Karpas-422 (cell line): ENCODE measurements at places on chromosomes 3 and 15. TPM values are rescaled to one million over a fixed set of nuclear protein-coding genes. Genes with fewer than 3 reads are reported as not detected.

The ANKRD63 gene
- not detected in 2 replicates for total RNA-seq

The ARGFX gene
- not detected in 2 replicates for total RNA-seq

The ADAMTSL3 gene
- not detected in 2 replicates for total RNA-seq

The GRAMD2A gene
- not detected in 2 replicates for total RNA-seq

The PLA2G4E gene
- not detected in 2 replicates for total RNA-seq

The HGD gene
- total RNA-seq = not detected in 2 replicates

The NOX5 gene
- total RNA-seq = not detected in 2 replicates

The TMCO5A gene
- total RNA-seq = not detected in 2 replicates

The CP gene
- total RNA-seq = not detected in 2 replicates

DNA sequence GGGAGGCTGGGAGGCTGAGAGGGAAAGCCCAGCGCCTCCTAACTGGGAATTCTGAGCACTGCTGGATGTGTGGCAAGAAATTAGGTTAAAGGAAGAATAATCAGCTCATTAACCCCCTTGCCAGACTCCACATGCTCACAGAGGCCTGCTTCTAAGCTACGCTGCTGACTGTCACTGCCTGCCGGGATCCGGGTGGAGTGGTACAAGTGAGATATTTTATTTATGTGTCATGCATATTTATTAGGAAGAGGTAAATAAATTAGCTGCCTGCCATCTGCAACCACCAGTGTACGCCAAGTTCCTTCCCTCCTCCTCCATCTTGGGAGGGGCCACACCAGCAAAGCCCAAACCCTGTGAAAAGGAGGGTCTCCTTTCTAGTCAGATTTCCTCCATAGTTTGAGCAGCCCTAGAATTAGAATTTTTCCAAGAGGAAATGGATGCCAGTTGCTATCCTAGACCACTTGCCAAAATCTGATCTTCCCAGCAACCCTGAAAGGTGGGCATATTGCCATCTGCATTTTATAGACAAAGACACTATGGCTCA lies 43.5 kb upstream of the GRIP2 start:
- no peaks in the 10 kb centered on the region for H3K27me3 ChIP-seq
- no peaks in the 10 kb centered on the region for H3K36me3 ChIP-seq
- DNase-seq = no peak
- no peaks in the 10 kb centered on the region for H3K4me1 ChIP-seq
- H3K4me3 ChIP-seq = no peak overlapping the region
- no peak overlapping the region for H3K27ac ChIP-seq

- H3K36me3 ChIP-seq = peaks cover 13% of the 10 kb centered on the region
- no peak for DNase-seq
- H3K27ac ChIP-seq = peak overlapping the region; percentile 69
- H3K4me1 ChIP-seq = peaks cover 45% of the 10 kb centered on the region
These were observed 517 bp downstream of the TMA7 start for GRCh38 chr3:48440590-48440958.

DNA sequence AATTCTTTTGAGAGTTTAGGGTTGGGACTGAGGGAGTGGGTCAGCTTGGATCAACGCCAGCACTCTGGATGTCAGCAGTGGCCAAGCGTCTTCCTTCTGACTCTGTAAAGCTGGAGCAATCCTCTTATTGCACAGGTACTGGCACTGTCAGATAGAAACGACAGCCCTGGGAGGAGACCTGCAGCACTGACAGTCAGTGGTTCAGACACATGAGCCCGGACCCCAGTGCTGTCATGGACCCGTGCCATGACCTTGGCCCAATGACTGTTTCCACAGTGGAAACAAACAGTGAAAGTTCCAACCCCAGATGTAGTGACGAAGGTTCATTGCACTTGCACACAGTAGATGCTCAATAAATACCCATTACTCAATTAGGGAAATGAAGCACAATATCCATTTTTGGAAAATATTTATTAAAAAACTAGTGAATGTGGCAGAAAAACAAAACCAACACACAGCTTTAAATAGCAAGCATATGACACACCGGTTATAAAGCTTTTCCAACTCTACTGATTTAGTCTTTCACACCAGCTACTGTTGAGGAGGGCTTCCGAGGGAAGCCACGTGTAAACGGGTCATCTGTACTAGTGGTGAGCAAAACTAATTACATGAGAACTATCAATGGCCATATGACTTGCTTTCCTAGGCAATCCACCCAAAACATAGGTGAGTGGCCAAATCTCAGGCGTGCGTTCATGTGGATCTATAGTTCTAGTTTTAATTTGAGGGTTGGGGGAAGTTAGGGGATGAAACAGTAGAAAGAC lies 22.1 kb downstream of the SIAH2 start:
- peak overlapping the region; percentile 89 for H3K27ac ChIP-seq
- DNase-seq = no peak
- H3K4me3 ChIP-seq = peak overlapping the region; percentile 6; the same call in 1 of the 2 replicates
- peaks cover 22% of the 10 kb centered on the region; the same call in 1 of the 2 replicates for H3K36me3 ChIP-seq
- H3K4me1 ChIP-seq = peaks cover 100% of the 10 kb centered on the region

DNA sequence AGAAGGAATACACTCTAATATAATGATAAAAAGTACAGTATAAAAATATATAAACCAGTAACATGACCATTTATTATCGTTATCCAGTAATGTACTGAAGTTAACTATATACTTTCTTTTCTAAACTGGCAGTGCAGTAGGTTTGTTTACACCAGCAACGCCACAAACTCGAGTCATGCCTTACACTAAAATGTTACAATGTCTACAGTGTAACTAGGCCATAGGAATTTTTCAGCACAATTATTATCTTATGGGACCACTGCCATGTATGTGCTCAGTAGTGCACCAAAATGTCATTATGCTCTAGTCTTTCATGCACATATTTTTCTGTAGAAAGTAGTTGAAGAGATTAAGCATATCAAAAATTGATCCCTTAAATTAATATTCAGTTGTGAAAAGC lies 609.8 kb upstream of the BCHE start:
- H3K27ac ChIP-seq = no peak overlapping the region
- no peak for DNase-seq

GRCh38 chr15:69232765-69233164 lies 65.9 kb upstream of the PAQR5 start:
- no peak overlapping the region for H3K4me3 ChIP-seq
- H3K4me1 ChIP-seq = no peaks in the 10 kb centered on the region
- H3K36me3 ChIP-seq = no peaks in the 10 kb centered on the region
- H3K27ac ChIP-seq = no peak overlapping the region

DNA sequence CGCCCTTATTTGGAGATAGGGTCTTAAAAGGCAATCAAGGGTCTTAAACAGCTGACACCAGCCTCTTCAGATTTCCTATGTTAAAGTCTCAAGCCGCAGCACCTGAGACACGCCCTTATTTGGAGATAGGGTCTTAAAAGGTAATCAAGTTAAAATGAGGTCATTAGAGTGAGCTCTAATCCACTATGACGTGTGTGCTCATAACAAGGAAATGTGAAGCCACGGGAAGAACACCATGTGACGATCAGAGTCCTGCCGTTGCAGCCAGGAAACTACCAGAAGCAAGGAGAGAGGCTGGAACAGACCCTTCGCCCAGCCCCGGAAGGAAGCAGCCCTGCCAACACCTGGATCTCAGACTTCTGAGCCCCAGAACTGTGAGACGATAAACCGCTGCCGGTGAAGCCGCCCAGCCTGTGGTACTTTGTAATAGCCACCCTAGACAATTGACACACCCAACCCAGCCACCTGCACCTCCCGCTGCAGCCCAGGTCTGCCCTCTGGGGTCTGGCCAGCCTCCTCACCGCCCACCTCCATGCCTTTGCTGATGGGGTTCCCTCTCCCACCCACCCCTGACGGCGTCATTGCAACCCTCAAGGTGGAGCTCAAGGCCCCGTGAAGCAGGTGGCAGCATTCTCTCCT lies 137.9 kb downstream of the MEGF11 start:
- H3K27me3 ChIP-seq = no peaks in the 10 kb centered on the region
- no peaks in the 10 kb centered on the region for H3K4me1 ChIP-seq
- no peak for DNase-seq
- no peaks in the 10 kb centered on the region for H3K36me3 ChIP-seq
- H3K27ac ChIP-seq = no peak overlapping the region
- H3K4me3 ChIP-seq = no peak overlapping the region

- no peaks in the 10 kb centered on the region for H3K4me1 ChIP-seq
- no peak overlapping the region for H3K27ac ChIP-seq
- H3K27me3 ChIP-seq = no peaks in the 10 kb centered on the region
- no peak for DNase-seq
These were observed 41.3 kb upstream of the ROBO1 start for GRCh38 chr3:79809106-79809505.

DNA sequence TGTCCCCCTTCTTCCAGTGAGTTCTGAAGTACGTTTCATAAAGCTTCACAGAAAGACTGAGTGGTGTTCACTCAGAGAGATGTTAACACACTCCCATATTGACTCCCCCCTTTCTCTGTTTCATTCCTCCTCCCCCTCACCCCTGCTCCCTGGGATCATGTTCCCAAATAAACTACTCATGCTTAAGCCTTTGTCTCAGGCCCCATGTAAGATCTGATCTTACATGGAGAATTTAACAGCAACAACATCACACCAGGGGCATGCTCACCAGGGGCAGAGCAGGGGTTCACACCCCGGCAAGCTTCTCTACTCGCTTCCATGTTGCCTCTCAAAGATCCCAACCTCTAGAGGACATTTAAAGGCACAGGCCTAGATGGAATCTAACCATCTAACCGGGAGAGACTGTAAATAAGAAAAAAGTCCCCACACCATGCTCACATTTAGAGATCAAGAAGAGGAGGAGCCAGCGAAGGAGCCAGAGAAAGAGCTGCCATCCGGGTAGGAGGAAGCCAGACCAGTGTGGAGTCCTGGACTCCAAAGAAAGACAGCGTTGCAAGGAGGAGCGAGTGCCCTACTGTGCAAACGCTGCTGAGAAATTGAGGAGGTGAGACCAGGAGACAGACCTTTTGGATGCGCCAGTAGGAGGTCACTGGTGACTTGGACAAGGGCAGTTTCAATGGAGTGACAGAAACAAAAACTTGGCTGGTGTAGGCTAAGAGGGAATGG lies 21.4 kb upstream of the SRP14 start:
- DNase-seq = no peak
- no peak overlapping the region for H3K4me3 ChIP-seq
- no peaks in the 10 kb centered on the region for H3K36me3 ChIP-seq
- H3K27ac ChIP-seq = no peak overlapping the region
- no peaks in the 10 kb centered on the region for H3K27me3 ChIP-seq

DNA sequence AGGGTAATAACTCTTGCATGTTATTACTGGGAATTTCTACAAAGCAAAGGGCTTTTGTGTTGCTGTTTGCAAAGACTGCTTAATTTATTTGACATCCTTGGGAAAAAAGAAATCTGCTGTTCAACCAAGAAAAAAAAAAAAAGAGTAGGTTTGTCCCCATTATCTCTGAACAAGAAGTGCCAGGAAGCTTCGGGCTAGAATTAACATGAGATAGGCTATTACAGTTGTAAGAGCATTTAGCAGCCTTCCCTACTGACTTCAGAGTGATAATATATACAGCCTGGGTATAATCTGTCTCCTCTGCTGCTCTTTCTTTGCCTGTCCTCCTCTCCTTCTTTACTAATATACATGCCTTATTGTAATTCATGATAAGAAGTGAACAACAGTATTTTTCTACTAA lies 23.3 kb upstream of the CHMP2B start:
- no peak overlapping the region for H3K4me3 ChIP-seq
- H3K27ac ChIP-seq = no peak overlapping the region
- H3K27me3 ChIP-seq = no peaks in the 10 kb centered on the region
- no peaks in the 10 kb centered on the region for H3K36me3 ChIP-seq
- no peak for DNase-seq
- no peaks in the 10 kb centered on the region for H3K4me1 ChIP-seq

- no peak overlapping the region for H3K4me3 ChIP-seq
- H3K4me1 ChIP-seq = 0 out of 2 replicates have a peak, but pooled peaks cover 3% of the 10 kb centered on the region
- no peak overlapping the region for H3K27ac ChIP-seq
These were observed 28.0 kb upstream of the LACTB start for GRCh38 chr15:63093486-63094205.

GRCh38 chr3:29493109-29493508 lies 212.2 kb downstream of the RBMS3 start:
- no peak for DNase-seq
- no peaks in the 10 kb centered on the region for H3K27me3 ChIP-seq
- H3K27ac ChIP-seq = no peak overlapping the region
- no peak overlapping the region for H3K4me3 ChIP-seq

GRCh38 chr3:131067983-131068382 lies 41.3 kb downstream of the NEK11 start:
- H3K27me3 ChIP-seq = no peaks in the 10 kb centered on the region
- no peak overlapping the region for H3K27ac ChIP-seq
- H3K4me1 ChIP-seq = no peaks in the 10 kb centered on the region
- no peak overlapping the region for H3K4me3 ChIP-seq
- peak; percentile 27 for DNase-seq

DNA sequence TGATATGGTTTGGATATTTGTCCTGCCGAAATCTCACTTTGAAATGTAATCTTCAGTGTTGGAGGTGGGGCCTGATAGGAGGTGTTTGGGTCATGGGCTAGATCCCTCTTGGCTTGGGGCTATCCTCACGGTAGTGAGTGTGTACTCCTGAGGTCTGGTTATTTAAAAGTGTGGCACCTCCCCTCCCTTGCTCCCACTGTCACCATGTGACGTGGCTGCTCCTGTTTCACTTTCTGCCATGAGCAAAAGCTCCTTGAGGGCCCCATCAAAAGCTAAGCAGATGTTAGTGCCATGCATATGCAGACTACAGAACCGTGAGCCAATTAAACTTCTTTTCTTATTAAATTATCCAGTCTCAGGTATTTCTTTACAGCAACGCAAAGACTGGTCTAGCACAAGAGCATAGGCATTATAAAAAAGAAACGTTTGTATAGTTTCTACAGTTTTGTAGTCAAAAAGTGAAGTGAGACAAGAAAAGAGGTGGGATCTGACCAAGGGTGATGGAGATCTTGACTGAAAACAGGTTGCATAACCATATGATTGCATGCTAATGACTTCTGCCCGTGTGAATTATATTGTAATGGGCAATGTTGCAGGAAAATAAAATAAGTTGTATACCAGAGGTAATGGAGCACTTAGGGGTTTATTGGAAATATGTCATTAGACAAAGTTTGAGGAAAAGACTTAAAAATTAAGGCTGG lies 28.5 kb upstream of the CLASP2 start:
- H3K4me1 ChIP-seq = peaks cover 18% of the 10 kb centered on the region
- H3K27ac ChIP-seq = no peak overlapping the region
- no peak overlapping the region for H3K4me3 ChIP-seq
- no peaks in the 10 kb centered on the region for H3K27me3 ChIP-seq
- H3K36me3 ChIP-seq = no peaks in the 10 kb centered on the region
- DNase-seq = no peak

GRCh38 chr3:129263161-129263910 lies 13.9 kb downstream of the COPG1 start:
- peaks cover 15% of the 10 kb centered on the region for H3K4me1 ChIP-seq
- DNase-seq = no peak
- H3K36me3 ChIP-seq = peaks cover 49% of the 10 kb centered on the region
- no peaks in the 10 kb centered on the region for H3K27me3 ChIP-seq
- H3K27ac ChIP-seq = no peak overlapping the region
- H3K4me3 ChIP-seq = no peak overlapping the region

DNA sequence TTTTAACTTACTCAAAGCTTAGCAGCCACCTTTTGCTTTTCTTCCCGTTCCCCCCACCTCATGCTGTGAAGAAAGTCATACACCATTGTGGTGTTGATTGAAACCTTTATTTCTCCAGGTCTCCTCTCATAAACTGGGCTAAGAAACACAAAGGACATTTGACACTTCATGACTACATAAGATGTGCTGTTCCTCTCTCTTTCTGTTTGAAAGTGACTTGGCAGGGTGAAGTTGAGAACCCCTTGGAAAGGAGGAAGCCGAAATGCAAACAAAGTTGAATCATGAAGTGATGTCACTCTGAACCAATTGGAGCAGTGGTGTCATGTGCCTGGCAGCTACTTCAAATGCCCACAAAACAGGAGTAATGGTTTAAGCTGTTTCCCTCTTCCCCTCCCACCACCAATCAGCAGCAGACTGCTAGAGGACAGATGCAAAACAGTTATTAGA lies 174.7 kb downstream of the IGF1R start:
- no peaks in the 10 kb centered on the region for H3K27me3 ChIP-seq
- no peak for DNase-seq
- H3K4me1 ChIP-seq = no peaks in the 10 kb centered on the region
- H3K27ac ChIP-seq = no peak overlapping the region
- no peak overlapping the region for H3K4me3 ChIP-seq
